ENCODE measurements at places on chromosomes 7 and 10.

- DNase-seq = no peak
These were observed 418.1 kb downstream of the ZNF716 start for GRCh38 chr7:57867884-57868701.

- no peak for DNase-seq
These were observed 128.1 kb upstream of the SP4 start for GRCh38 chr7:21299766-21300165.

DNA sequence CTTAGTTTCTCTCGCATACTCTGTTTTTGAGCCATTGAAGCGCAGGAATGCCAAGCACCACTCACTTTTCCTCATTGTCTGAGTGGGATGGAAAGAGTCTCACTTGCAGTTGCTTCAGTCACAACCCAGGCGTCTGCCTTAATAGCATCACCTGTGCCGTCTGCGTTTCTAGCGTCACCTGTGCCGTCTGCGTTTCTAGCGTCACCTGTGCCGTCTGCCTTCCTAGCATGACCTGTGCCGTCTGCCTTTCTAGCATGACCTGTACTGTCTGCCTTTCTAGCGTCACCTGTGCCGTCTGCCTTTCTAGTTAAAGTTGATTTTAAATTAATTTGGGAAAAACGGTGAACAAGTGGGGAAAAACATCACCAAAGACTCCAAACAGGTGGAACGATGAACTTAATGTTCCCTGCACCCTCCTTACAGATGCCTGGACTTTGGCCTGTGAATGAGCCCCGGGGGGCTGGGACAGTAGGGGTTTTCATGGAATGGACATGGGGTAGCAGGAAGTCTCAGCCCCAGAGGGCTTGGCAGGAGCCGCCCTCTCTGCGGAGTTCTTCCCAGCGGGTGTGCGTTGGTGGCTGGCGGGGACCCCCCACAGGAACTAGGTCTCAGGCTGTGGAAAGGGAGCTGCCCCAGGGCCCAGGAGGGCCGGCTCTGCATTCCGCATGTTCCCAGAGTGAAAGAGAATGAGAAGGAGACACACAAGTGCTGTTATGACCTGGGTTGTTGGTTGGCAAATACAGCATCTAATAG lies 3.5 kb downstream of the ZNF511 start:
- no peak for DNase-seq

- DNase-seq = no peak
These were observed 30.0 kb downstream of the SMC3 start for GRCh38 chr10:110597476-110597875.

GRCh38 chr7:156440456-156440855 lies 200.1 kb upstream of the RNF32 start:
- DNase-seq = no peak

GRCh38 chr7:117862378-117862777 lies 10.9 kb downstream of the CTTNBP2 start:
- DNase-seq = no peak

DNA sequence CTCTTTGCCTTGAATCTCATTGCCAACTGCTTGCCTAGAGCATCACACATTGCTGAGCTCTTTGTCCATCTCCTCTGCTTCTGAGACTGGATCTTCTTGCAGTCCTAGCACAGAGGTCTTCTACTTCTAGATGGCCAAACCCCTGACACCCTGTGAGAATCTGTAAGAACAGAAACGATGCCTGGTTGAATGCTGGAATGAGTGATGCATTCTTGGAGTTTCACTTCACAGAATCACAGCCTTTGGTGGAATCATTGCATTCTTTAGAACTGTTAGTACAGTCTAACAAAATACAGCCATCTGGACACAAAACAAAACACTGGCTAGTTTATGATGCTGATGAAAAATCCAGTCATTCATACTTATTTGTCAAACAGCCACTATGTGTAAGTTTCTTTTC lies 141.7 kb upstream of the ITGB1 start:
- DNase-seq = no peak

Measured in stimulated activated naive CD4-positive, alpha-beta T cell (primary cell).